ENCODE measurements at places on chromosomes 5 and 9.

DNA sequence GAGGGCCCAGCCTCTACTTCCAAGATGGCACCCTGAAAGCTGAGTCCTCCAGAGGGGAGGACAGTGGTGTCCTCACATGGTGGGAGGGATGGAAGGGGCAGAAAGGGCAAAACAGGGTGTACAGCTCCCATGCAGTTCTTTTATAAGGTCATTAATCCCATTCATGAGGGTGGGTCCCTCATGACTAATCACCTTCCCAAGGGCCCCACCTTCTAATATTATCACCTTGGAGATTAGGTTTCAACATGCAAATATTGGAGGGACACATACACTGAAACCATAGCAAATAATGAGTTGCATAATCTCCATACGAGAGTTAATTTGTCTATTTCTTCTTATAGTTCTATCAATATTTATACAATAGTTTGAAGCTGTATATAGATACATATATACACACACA, 5.8 kb upstream of the ZBTB43 start:
- H3K27ac ChIP-seq = no peak overlapping the region
- DNase-seq = no peak
- H3K4me1 ChIP-seq = no peaks in the 10 kb centered on the region
- no peaks in the 10 kb centered on the region for H3K27me3 ChIP-seq
- no peaks in the 10 kb centered on the region for H3K36me3 ChIP-seq

DNA sequence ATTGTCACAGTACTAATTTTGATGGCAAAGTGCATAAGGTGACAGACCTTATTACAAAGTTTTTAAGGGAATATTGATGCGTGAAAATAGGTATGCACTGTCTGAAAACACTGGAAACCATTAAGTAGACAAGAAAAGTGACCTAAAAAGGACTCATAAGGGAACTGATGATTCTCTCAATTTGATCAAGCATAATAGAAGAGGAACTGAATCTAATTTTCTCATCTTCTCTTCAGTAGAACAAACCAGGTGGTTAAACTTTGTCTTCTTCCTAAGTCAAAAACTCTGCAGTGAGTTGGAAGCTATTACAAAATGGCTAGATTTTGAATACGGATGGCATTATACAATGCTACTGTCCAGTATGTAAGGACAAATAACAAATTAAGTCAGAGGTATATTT, 53.4 kb downstream of the RNF145 start:
- no peaks in the 10 kb centered on the region for H3K27me3 ChIP-seq
- H3K4me1 ChIP-seq = peaks cover 14% of the 10 kb centered on the region
- no peak overlapping the region for H3K4me3 ChIP-seq
- peaks cover 41% of the 10 kb centered on the region for H3K36me3 ChIP-seq
- no peak overlapping the region for H3K27ac ChIP-seq
- no peak for DNase-seq

- H3K27me3 ChIP-seq = peaks cover 5% of the 10 kb centered on the region
- no peaks in the 10 kb centered on the region for H3K4me1 ChIP-seq
- DNase-seq = no peak
- no peak overlapping the region for H3K27ac ChIP-seq
These were observed 81.5 kb upstream of the CHD1 start for GRCh38 chr5:99010294-99010693.

GRCh38 chr5:668283-668995, 24.7 kb downstream of the TPPP start:
- H3K27ac ChIP-seq = no peak overlapping the region
- no peaks in the 10 kb centered on the region for H3K36me3 ChIP-seq

DNA sequence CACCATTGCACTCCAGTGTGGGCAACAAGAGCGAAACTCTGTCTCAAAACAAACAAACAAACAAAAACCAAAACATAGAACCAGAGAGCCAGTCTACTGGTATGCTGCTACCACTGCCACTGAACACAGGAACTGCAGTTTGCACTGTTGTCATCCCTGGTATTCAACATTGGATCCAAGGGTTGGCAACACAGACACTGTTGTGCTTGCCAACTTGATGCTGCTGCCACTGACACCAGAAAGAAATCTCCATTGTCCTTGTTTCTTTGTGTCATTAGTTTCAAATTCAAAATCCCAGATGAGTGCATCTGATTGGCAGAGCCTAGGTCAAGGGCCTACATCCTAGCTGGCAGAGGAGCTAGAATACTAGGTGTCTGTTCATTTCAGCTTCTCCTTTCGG, 16.2 kb downstream of the HINT1 start:
- DNase-seq = no peak
- H3K27me3 ChIP-seq = no peaks in the 10 kb centered on the region
- H3K4me3 ChIP-seq = no peak overlapping the region
- no peak overlapping the region for H3K27ac ChIP-seq
- H3K36me3 ChIP-seq = no peaks in the 10 kb centered on the region
- no peaks in the 10 kb centered on the region for H3K4me1 ChIP-seq

DNA sequence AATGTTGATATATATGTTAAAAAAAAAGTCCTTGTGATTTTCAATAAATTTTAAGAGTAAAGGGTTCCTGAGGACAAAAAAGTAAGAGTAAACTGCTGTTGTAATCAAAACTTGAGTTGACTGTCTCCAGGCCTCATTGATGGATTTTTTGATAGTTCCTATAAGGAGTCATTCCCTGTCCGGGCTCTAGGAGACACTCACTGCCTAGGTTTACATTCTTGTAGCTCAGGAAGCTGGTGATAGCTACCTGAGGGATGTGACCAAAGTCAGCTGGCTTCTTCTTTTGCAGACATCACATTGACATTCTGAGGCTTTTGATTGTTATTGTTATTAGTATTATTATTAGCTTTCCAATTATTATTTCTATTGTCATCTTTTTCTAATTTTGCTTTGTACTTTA, 116.5 kb upstream of the FBXL7 start:
- H3K4me1 ChIP-seq = no peaks in the 10 kb centered on the region
- H3K27me3 ChIP-seq = peaks cover 10% of the 10 kb centered on the region
- DNase-seq = peak; percentile 42
- no peaks in the 10 kb centered on the region for H3K36me3 ChIP-seq
- no peak overlapping the region for H3K4me3 ChIP-seq
- no peak overlapping the region for H3K27ac ChIP-seq

DNA sequence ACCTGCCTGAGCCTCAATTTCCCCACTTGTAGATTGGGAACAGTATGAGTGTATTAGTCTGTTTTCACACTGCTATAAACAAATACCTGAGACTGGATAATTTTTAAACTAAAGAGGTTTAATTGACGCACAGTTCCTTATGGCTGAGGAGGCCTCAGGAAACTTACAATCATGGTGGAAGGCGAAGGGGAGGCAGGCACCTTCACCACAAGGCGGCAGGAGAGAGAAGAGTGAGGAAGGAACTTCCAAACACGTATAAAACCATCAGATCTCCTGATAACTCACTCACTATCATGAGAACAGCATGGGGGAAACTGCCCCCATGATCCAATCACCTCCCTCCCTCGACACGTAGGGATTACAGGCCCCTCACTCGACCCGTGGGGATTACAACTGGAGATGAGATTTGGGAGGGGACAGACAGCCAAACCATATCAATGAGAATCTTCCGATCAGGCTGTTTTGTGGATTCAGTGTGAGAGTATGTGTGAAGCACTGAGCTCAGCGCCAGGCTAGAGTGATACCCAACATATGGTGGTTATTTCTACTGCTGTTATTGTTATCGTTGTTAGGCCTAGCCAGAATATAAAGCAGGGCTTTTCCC, 14.6 kb upstream of the LMX1B start:
- no peak overlapping the region for H3K27ac ChIP-seq
- peaks cover 27% of the 10 kb centered on the region for H3K27me3 ChIP-seq
- no peak overlapping the region for H3K4me3 ChIP-seq
- H3K36me3 ChIP-seq = no peaks in the 10 kb centered on the region
- DNase-seq = no peak
